ENCODE measurements at places on chromosomes 16 and 17. TPM values are rescaled to one million over a fixed set of nuclear protein-coding genes. Genes with fewer than 3 reads are reported as not detected.

C16orf86 gene
- total RNA-seq = 3.7 TPM

CCL14 gene
- 24.2 TPM for total RNA-seq

KRT12 gene
- total RNA-seq = not detected

DUSP3 gene
- 73.0 TPM for total RNA-seq

PABPN1L gene
- total RNA-seq = not detected

PIPOX gene
- total RNA-seq = 3.1 TPM

SLC9A5 gene
- 1.2 TPM for total RNA-seq

ZPBP2 gene
- not detected for total RNA-seq

PRKCB gene
- not detected for total RNA-seq

KIF2B gene
- not detected for total RNA-seq

C1QTNF8 gene
- not detected for total RNA-seq

TNFSF13 gene
- 0.88 TPM for total RNA-seq

CCL1 gene
- total RNA-seq = not detected

CCDC144A gene
- total RNA-seq = 3.2 TPM

CDRT15L2 gene
- not detected for total RNA-seq

CHST4 gene
- not detected for total RNA-seq

MYH13 gene
- not detected for total RNA-seq

RAB26 gene
- 0.84 TPM for total RNA-seq

KRTAP2-1 gene
- total RNA-seq = not detected

HASPIN gene
- 14.3 TPM for total RNA-seq

HOXB3 gene
- 11.9 TPM for total RNA-seq

SLFN14 gene
- total RNA-seq = not detected

KARS1 gene
- total RNA-seq = 218 TPM

ARHGAP44 gene
- 0.68 TPM for total RNA-seq

KRTAP9-8 gene
- total RNA-seq = not detected

CDH1 gene
- total RNA-seq = 0.17 TPM

ELMO3 gene
- 0.74 TPM for total RNA-seq

KREMEN2 gene
- total RNA-seq = not detected

NSRP1 gene
- total RNA-seq = 10.6 TPM

SLC47A1 gene
- total RNA-seq = 0.85 TPM

GLP2R gene
- not detected for total RNA-seq

TMEM204 gene
- total RNA-seq = 107 TPM

TPSD1 gene
- total RNA-seq = not detected

GABARAPL2 gene
- 91.2 TPM for total RNA-seq

DNAH2 gene
- total RNA-seq = not detected

KCNG4 gene
- not detected for total RNA-seq

AGRP gene
- total RNA-seq = not detected

CSH1 gene
- not detected for total RNA-seq

CACNG5 gene
- not detected for total RNA-seq

All from dermis blood vessel endothelial cell (primary cell).